Stimulated activated naive CD4-positive, alpha-beta T cell (primary cell): ENCODE measurements at places on chromosomes 2 and 18.

- no peak for DNase-seq
Observed at GRCh38 chr2:46937471-46937901, 21.9 kb upstream of the MCFD2 start.

DNA sequence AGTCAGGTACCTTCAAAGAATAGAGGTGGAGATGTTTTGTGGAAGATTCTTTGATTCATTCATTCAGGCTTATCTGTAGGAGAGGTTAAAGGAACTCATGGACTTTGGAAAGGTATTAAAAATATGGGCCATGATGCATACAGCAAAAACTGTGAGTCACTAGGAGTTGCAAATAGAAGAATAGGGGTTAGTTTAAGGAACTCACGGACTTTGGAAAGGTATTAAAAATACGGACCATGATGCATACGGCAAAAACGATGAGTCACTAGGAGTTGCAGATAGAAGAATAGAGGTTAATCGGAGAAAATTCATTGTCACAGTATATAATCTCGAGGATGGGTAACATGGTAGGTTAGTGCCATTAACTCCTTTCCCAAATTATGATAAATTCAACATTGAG, 41.2 kb downstream of the SLC9A2 start:
- DNase-seq, result no peak

- DNase-seq, result no peak
Observed at GRCh38 chr18:31652877-31653276, 31.5 kb downstream of the B4GALT6 start.

- no peak for DNase-seq
Observed at GRCh38 chr18:48540251-48541025, 1.6 kb downstream of the CTIF start.

GRCh38 chr2:155161314-155161713, 462.8 kb downstream of the KCNJ3 start:
- no peak for DNase-seq

- no peak for DNase-seq
Observed at GRCh38 chr2:177894546-177894945, 178.0 kb downstream of the PDE11A start.

GRCh38 chr2:9110893-9111569, 95.6 kb upstream of the ASAP2 start:
- no peak for DNase-seq
